ENCODE measurements at places on chromosomes 5 and 9.

GRCh38 chr5:4987431-4987830, 152.7 kb upstream of the ADAMTS16 start:
- no peaks in the 10 kb centered on the region for H3K36me3 ChIP-seq
- H3K27me3 ChIP-seq: no peaks in the 10 kb centered on the region
- no peak for DNase-seq
- no peak overlapping the region for H3K4me3 ChIP-seq

DNA sequence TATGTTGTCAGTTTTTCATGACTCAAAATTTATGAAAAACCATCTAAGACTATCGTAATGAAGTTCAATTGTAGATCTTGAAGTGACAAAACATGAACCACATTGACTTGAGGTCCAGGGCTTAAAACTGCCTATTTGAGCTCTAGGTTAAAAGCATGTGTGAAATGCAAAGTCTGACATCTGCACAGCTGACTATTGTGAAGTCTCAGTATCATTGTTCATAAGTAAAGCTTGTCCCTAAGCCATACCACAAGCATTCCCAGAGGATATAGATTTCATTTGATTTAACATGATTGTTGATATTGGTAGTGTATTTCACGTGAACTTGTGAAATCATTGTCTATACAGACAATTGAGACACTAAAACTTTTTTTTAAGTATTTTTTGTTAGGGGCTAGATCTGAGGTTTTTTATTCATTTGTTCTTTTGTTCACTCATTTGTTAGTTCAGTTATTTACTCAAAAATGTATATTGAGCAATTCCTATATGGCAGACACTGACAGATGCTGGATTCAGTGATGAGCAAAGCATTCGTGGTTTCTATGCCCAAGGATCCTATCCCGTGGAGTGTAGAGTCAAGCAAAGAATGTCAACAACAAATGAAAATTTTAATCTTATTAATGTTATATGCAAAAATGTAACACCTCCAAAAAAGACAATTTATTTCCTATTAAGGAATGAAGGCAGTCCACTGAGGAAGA, 485.2 kb downstream of the RAB3C start:
- no peaks in the 10 kb centered on the region for H3K36me3 ChIP-seq
- H3K4me1 ChIP-seq: no peaks in the 10 kb centered on the region
- H3K4me3 ChIP-seq: no peak overlapping the region
- H3K27ac ChIP-seq: no peak overlapping the region
- no peaks in the 10 kb centered on the region for H3K27me3 ChIP-seq

DNA sequence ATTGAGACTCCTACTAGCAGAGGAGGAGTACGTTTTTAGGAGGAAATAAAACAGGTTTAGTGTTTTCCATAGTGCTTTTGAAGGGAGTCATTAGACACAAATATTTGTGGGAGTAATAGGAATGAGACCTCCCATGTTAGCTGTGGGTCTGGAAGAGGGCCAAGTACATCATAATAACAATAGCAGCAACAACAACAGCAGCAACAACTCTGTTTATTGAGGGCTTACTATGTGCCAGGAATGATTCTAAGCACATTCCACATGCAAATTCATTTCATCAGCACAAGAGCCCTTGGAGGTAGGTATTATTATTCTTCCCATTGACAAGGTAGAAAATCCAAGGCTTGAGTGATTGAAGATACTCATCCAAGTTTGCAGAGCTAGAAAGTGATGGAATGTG, 384.2 kb upstream of the RPS23 start:
- H3K27ac ChIP-seq: no peak overlapping the region
- H3K27me3 ChIP-seq: no peaks in the 10 kb centered on the region
- H3K36me3 ChIP-seq: no peaks in the 10 kb centered on the region
- peaks cover 4% of the 10 kb centered on the region for H3K4me1 ChIP-seq
- DNase-seq: no peak

GRCh38 chr9:135908754-135909204, 1.4 kb upstream of the CAMSAP1 start:
- no peak overlapping the region for H3K4me3 ChIP-seq
- H3K4me1 ChIP-seq: no peaks in the 10 kb centered on the region
- H3K27me3 ChIP-seq: no peaks in the 10 kb centered on the region
- DNase-seq: no peak

DNA sequence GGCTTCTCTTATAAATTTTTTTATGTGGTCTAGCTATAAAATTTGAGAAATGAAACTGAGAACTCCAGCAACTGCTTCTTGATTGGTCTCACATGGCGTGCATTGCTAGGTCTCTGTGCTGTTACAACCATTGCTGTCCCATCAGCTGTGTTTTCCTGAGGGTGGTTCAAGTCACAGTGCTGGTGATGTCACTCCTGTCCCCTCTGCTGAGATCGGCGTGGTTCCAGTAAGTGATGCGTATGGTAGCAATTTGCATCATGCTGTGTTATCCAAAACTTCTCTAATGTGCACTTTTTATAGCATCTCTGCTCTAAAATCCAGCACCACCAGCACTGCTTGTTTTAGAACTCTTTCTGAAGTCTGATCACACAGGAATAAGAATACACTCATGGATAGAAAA, 112.6 kb upstream of the ZNF608 start:
- H3K27me3 ChIP-seq: no peaks in the 10 kb centered on the region
- no peaks in the 10 kb centered on the region for H3K36me3 ChIP-seq
- H3K4me3 ChIP-seq: no peak overlapping the region
- DNase-seq: no peak
- H3K27ac ChIP-seq: no peak overlapping the region

GRCh38 chr5:159749146-159749545, 167.1 kb upstream of the ADRA1B start:
- H3K27me3 ChIP-seq: no peaks in the 10 kb centered on the region
- no peak overlapping the region for H3K27ac ChIP-seq
- H3K4me1 ChIP-seq: no peaks in the 10 kb centered on the region
- H3K36me3 ChIP-seq: no peaks in the 10 kb centered on the region

DNA sequence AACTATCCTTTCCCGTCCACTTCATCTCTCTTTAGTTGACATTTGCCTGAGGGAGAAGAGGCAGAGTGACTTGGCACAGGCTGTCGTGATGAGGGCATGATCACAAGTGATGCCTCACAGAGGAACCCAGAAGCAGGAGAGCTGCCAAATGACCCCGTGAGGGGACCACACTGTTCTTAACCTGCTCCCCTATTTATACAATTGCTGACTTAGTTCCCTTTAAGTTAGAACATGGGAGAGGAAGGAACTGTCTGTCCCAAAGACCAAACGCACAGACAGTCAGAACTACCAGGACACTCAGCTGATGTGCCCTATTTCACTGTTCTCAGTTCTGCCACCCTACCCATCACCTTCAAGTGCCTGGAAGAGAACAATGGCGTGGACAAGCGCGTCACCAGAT, 73.7 kb downstream of the SLC1A3 start:
- H3K36me3 ChIP-seq: no peaks in the 10 kb centered on the region
- H3K4me1 ChIP-seq: no peaks in the 10 kb centered on the region
- no peak overlapping the region for H3K4me3 ChIP-seq
- H3K27me3 ChIP-seq: no peaks in the 10 kb centered on the region
- DNase-seq: no peak

- no peak overlapping the region for H3K4me3 ChIP-seq
- no peaks in the 10 kb centered on the region for H3K27me3 ChIP-seq
- no peak overlapping the region for H3K27ac ChIP-seq
- H3K36me3 ChIP-seq: no peaks in the 10 kb centered on the region
- no peak for DNase-seq
- no peaks in the 10 kb centered on the region for H3K4me1 ChIP-seq
Observed at GRCh38 chr5:90707698-90708097, 149.1 kb downstream of the ADGRV1 start.

DNA sequence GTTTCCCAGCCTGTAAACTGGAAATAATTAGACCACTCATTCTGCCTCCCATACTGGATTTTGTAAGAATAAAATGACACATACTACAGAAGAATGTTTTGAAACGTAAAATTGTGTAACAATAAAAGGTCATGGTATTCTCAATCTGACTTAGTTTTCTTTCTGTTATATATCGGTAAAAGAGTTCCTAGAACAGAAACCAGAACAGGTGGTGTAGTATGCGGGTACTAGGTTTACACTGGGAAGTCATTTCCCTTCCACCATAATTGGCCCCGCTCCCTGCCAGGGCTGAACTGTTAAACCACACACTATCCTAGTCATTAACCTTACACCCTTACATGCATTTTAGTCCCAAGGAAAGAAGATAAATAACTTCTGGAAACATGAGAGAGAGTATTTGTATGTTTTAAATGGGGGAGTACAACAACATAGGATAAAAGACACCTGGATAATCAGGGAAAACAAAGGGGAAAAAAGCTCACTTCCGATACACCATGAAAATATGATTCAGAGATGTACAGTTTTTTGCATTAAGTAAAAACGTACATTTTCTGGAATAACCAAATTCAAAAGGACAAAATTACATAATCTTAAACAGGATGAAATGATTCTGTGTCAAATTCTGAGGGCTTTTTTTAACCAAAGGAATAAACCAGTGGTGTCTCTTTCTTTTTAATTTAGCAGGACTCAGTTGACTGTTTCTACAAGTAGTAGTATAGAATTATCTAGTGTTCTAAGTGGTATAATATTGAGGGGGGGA, 199.7 kb downstream of the GLIS3 start:
- DNase-seq: no peak
- H3K27me3 ChIP-seq: no peaks in the 10 kb centered on the region
- H3K4me3 ChIP-seq: no peak overlapping the region

DNA sequence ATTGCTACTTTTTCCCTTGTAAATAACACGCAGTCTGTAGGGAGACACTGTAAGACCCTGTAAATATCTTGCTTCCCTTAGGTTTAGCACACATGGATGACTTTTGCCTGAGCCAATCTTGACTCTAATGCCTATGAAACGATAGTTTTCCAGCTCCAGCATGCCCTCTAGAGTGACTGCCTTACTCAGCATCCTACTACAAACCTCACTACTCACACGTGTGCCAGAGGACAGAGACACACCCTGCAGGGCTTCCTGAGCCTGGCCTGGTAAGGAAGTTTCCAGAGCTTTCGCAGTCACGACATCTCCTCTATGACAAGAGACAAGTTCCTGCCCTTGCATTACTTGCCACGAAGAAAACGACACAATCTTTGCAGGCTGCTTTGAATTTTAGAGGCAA, 138.1 kb downstream of the ATPSCKMT start:
- no peak overlapping the region for H3K4me3 ChIP-seq
- DNase-seq: peak; percentile 45
- H3K27me3 ChIP-seq: peaks cover 2% of the 10 kb centered on the region
- no peaks in the 10 kb centered on the region for H3K36me3 ChIP-seq
- H3K27ac ChIP-seq: no peak overlapping the region

GRCh38 chr5:124621279-124621678, 125.2 kb downstream of the ZNF608 start:
- H3K4me1 ChIP-seq: no peaks in the 10 kb centered on the region
- H3K36me3 ChIP-seq: no peaks in the 10 kb centered on the region
- no peak overlapping the region for H3K4me3 ChIP-seq
- DNase-seq: no peak
- H3K27ac ChIP-seq: no peak overlapping the region

- no peak overlapping the region for H3K27ac ChIP-seq
- no peaks in the 10 kb centered on the region for H3K36me3 ChIP-seq
- peaks cover 33% of the 10 kb centered on the region for H3K27me3 ChIP-seq
Observed at GRCh38 chr5:174317256-174317894, 271.9 kb downstream of the NSG2 start.

- H3K4me1 ChIP-seq: peaks cover 13% of the 10 kb centered on the region
- DNase-seq: no peak
- peaks cover 3% of the 10 kb centered on the region for H3K36me3 ChIP-seq
- H3K27me3 ChIP-seq: no peaks in the 10 kb centered on the region
Observed at GRCh38 chr5:52956915-52957747, 32.0 kb upstream of the ITGA2 start.

- H3K36me3 ChIP-seq: no peaks in the 10 kb centered on the region
- H3K4me1 ChIP-seq: peaks cover 38% of the 10 kb centered on the region
- no peak overlapping the region for H3K27ac ChIP-seq
- peak overlapping the region; percentile 58 for H3K4me3 ChIP-seq
- no peak for DNase-seq
- H3K27me3 ChIP-seq: peaks cover 9% of the 10 kb centered on the region
Observed at GRCh38 chr9:133162861-133163503, 732 bp downstream of the GBGT1 start.

DNA sequence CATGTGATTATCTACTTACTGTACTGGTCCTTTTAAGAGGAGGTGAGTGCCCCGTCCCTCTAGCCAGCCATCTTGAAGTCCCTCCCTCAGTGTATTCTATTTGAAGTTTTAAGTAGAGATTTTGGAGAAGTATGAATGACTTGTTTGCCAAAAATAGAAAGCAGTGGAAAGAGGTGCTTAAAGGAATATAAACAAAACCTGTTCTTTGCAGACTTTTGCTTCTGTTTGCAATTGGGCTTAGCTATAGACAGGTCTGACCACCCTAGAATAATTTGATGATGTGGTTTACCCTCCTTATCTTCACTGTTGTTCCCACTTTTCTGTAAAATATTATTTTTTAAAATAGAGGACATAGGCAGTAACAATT, 21.2 kb downstream of the OSMR start:
- no peaks in the 10 kb centered on the region for H3K36me3 ChIP-seq
- no peak for DNase-seq
- H3K27me3 ChIP-seq: no peaks in the 10 kb centered on the region
- H3K27ac ChIP-seq: no peak overlapping the region
- no peaks in the 10 kb centered on the region for H3K4me1 ChIP-seq
- H3K4me3 ChIP-seq: no peak overlapping the region

- H3K4me3 ChIP-seq: no peak overlapping the region
- H3K27me3 ChIP-seq: no peaks in the 10 kb centered on the region
- H3K36me3 ChIP-seq: no peaks in the 10 kb centered on the region
Observed at GRCh38 chr5:115033861-115034260, 135.8 kb downstream of the TRIM36 start.

DNA sequence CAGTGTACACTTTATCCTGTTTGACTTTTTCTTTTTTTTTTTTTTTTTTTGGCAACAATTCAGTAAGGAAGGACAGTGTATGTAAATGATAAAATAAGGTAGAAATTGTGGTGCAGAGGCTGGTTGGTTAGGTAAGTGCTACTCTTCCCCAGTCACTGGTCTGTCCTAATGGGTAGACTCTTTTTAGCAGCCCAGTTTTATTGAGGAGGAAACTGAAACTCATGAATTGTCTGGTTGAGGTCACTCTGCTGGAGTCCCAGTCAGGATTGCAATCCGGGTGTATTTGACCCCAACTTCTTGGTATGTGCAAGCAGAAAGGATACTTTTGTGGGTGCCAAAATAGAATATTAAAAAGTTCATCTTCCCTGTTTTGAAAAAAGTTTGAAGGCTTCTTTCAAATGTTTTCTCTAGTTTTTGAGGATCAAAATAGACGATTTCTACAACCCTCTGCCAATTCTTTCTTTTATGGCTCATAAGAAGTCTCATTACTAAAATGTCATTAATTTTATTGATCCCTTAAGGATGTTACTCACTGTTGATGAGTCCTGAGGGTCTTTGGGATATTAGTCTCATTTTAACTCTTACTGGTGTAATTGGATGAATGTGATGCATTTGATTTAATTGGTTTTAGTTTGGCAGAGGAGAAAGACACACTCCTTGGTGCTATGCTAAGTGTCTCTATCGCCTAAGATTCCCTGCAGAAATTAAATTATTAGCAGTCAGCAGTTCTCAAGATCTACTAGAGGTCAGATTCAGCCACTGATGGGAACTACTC, 171.9 kb downstream of the KDM4C start:
- no peaks in the 10 kb centered on the region for H3K27me3 ChIP-seq
- H3K4me3 ChIP-seq: no peak overlapping the region
- no peaks in the 10 kb centered on the region for H3K36me3 ChIP-seq
- no peak overlapping the region for H3K27ac ChIP-seq
- DNase-seq: no peak

All from large intestine (tissue), 12 donors.